Left cardiac atrium (tissue), 4 donors: ENCODE measurements at places on chromosomes 11 and 22.

GRCh38 chr22:49725516-49725915 is 102.2 kb downstream of the BRD1 start:
- DNase-seq, result no peak

DNA sequence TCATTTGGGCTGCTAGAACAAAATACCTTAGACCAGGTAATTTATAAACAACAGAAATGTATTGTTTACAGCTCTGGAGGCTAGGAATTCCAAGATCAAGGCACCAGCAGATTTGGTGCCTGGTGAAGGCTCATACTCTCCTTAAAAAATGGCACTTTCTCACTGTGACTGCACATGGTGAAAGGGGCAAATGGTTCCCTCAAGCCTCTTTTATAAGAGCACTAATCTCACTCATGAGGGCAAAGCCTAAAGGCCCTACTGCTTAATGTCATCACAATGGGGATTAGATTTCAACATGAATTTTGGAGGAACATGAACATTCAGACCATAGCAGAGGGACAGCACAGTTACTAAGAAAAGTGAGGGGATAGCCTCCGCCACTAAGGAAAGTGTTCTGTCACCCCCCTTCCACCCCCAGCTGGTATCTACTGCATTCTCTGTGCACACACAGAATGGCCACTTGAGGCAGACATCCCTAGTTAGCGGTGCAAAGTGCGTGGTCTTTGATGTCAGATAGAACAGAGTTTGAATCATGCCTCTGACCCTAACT is 47.2 kb upstream of the CEP295 start:
- DNase-seq, result no peak

DNA sequence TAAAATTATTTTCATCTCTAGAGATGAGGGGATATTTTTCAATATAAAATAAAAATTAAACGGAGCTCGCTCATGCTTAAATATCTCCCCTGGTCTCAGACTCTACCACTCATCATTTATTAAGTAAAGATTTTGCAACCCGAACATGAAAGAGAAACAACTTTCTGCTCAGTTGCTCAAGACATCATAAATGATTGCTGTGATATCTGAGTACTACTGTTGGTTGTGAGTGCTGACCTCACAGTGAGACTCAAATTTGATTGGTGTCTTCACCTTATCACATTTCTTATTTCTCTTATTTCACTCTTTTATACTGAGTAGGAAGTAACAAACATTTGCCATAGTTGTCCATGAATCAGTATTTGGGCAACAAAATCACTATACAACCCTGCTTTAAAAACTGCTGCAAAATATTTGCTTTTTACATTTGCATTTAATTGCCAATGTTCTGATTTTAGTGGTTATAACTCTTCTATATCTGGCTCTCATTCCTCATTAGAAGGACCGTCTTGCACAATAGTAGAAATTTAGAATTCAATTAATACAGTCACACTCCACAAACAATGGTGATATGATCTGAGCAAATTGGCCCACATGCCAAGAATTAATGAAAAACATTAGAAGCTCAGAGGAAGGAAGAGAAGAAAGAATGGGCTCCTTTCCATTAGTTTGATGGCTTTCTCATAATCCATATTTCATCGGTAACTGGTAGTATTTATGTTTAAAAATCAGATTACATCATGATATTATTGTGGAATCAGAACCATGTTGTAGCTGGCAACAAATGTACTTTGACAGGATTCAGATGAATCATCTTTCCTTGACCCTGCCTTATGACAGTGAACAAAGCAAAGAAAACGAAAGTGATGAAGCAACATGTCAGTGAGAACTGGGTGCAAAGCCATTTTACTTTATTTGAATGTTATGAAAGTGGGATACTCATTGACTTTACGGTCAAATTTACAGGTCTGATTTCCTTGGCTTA is 973.6 kb upstream of the TENM4 start:
- no peak for DNase-seq

GRCh38 chr11:94452988-94453387 is 40.7 kb downstream of the MRE11 start:
- no peak for DNase-seq

DNA sequence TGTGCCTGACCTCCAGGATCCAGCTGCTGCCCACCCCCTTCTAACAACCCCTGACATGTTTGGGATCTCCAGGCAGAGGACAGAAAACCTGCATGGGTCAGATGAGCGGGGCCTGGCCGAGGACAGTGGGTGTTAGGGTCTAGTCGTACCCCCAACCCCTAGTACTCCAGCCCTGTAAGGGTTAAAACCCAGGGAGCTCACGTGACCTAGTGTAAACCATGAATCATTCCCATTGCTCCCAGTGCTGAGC is 89.1 kb upstream of the CRYBB3 start:
- no peak for DNase-seq

- DNase-seq, result no peak
These were observed 8.7 kb upstream of the MS4A4E start for GRCh38 chr11:60251485-60252212.

DNA sequence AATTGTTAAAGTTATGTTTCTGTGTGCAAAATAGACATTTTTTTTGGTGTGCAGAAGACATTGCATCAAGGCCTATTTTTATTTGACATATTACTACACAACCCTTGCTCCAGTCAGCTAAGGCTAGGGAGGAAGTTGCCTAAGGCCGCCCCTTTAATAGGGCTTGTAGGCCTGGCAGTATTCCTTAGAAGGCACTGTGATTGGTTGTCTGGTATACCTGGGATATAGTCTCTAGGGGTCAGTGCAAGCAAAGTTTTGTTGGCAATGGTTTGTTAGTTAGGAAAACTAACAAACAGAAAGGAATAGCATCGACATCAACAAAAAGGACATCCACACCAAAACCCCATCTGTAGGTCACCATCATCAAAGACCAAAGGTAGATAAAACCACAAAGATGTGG is 16.9 kb downstream of the CCDC15 start:
- no peak for DNase-seq

DNA sequence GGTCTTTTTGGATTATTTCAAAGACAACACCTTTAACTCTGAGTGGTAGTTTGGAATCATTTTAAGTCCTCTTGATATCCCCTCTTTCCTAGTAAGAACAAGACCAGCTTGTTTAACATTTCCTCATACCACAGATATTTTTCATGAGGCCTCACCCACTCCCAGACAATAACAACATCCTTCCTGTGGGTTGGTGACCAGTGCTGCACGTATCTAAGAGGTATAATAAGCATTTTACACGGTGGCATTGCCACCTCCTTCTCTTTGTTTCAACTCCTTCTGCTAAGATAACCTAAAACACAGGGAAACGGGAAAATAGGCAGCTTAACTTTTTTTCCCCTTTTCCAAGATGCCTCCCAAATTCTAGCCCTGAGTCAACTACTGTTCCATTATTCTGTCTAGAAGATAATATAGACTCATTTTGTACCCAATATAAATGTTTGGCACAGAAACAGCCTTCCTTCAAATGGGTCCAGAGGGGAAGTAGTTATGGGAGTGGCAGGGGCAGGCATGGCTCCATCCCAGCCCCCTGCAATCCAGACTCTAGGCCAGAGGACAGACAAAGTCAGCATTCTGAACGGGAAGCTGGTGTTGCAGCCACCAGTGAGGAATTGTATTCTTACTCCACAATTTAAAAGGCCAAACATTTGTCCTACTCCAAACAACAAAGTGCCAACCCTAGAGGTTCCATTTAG is 28.5 kb downstream of the MAML2 start:
- DNase-seq, result peak; percentile 24

- no peak for DNase-seq
These were observed 5.2 kb downstream of the TRAPPC4 start for GRCh38 chr11:119023741-119024140.

DNA sequence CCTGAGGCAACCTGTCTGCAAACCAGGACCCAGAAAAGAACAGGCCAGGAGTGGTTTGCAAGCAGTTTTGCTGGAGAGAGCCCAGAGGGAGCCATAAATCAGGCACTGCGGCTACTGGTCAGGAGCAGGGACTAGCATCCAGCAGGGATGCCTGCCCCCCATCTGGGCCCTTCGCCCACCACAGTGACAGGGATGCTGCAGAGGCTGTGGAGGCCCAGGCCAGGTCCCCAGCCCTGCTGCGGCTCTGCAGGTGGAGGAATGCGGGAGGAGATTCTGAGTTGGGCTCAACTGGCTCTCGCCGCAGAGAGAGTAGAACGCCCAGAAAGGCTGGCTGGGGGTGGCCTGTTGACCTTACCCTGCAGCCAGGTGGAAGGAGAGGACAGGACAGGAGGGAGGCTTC is 16.4 kb upstream of the NEFH start:
- no peak for DNase-seq

GRCh38 chr11:122742301-122743018 is 86.9 kb downstream of the UBASH3B start:
- DNase-seq, result no peak
